ENCODE measurements at places on chromosomes 2 and 18. TPM values are rescaled to one million over a fixed set of nuclear protein-coding genes. Genes with fewer than 3 reads are reported as not detected.

Gene CYP26B1
- total RNA-seq, result 2.9 TPM

Gene CNRIP1
- total RNA-seq, result 14.1 TPM

Gene TMEM200C
- 0.83 TPM for total RNA-seq

Gene KRCC1
- total RNA-seq, result 5.5 TPM

Gene FSHR
- total RNA-seq, result not detected

Gene THSD7B
- total RNA-seq, result not detected

Gene GALNT14
- 0.12 TPM for total RNA-seq
